ENCODE measurements at places on chromosomes 5 and 9.
A peak's percentile ranks its signal among the peaks of the same experiment; 100 is the strongest.

GRCh38 chr5:116970318-116970717, 395.7 kb upstream of the SEMA6A start:
- no peak for DNase-seq

GRCh38 chr9:115369322-115369957, 251.5 kb upstream of the TNC start:
- no peak for DNase-seq

DNA sequence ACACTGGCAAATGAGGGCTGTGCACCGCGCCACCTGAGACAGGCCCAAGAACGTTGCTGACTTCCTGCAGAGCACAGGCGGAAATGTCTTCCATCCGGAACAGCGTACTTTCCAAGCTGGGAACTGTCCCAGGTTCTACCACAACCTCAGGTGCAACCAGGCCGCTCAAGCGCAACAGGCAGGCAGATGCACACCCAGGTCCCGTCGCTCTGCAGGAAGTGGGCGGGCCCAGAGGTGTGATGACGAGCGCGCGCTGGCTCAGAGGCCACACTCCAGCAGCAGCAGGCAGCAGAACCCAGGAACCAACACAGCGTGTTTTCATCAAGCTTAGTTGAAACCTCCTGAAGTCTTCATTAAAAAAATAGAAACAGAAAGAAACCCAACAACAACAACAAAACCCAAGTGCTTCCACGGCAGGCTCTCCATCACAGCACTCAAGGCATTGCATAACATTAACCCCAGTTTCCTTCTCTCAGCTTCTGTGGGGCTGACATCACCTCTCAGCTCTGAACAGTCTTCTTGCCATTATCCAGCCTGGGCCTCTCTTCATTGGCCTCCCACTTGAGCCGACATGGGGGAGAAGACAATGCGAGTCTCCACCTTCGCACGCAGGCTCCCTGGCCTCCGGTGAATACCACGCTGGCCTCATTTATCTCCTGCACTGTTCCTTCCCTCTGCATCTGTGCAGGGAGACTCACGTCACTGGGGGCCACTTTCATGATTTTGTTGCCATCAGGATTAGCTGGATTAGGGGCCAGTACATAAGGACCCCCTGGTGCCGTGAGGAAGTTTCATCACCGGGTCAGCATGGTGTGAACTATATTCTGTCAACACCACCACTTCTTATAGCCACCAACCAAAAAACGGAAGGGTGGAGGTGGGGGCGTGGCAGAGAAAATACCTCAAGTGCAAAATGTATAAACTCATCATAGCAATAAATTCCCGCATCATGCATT, 22.1 kb downstream of the PTCH1 start:
- DNase-seq, result no peak

GRCh38 chr5:126482591-126482990, 59.4 kb downstream of the GRAMD2B start:
- DNase-seq, result no peak

DNA sequence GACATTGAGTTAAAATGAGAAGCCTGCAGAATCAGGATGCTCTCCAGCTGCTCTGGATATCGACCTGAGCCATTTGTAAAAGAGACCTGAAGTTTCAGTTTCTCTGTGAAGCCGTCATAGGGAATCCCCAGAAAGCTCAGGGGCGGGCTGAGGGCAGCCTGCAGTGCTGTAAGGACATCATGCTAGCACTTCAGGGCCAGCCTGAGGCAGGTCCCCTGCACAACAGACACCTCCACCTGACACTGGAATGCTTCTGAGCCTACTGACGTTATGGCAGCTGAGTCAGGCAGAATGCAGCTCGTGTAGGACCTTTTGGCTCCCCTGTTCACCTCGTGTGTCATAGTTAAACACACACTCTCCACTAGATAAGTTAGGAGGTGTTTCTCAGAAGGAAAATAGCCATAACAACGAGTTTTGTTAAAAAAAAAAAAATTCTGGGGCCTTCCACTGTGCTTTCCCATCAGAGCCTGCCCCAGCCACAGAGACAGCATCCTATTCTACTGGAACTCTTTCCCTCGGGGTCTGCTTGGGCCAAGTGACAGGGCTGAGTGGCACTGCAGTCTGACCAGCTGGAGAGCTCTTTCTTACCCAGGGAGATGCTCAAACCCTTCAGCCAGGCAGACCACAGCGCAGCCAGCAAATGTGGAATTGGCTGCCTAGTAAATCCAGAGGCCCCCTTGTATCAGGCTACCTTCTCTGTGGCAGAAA, 354.9 kb downstream of the DIRAS2 start:
- DNase-seq, result no peak

DNA sequence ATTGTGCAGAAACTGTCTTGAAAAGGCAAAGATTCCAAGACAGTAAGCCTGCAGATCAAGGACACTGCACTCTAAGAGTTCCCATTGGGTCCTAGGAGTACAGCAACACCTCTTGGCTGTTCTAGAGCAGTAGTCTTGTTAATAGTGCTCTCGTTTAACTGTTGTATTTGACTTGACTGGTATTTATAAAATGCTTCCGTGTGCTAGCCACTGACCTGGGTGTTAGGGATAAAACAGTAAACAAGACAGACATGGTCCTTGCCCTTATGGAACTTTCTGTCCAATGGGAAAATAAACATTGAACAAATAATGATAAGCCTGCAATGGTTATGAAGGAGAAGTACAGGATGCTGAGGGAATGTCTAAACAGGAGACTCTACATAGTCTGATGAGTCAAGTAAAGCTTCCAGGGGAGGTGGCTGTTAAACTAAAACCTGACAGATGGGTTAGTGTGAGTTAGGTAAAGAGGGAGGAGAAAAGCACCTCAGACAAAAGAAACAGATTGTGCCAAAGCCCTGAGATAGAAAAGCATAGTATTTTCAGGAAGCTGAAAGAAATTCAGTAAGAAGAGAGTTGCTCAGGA, 33.3 kb downstream of the TDRD7 start:
- no peak for DNase-seq

- DNase-seq, result no peak
Measured at GRCh38 chr5:151647320-151647861, 39.3 kb downstream of the SPARC start.

DNA sequence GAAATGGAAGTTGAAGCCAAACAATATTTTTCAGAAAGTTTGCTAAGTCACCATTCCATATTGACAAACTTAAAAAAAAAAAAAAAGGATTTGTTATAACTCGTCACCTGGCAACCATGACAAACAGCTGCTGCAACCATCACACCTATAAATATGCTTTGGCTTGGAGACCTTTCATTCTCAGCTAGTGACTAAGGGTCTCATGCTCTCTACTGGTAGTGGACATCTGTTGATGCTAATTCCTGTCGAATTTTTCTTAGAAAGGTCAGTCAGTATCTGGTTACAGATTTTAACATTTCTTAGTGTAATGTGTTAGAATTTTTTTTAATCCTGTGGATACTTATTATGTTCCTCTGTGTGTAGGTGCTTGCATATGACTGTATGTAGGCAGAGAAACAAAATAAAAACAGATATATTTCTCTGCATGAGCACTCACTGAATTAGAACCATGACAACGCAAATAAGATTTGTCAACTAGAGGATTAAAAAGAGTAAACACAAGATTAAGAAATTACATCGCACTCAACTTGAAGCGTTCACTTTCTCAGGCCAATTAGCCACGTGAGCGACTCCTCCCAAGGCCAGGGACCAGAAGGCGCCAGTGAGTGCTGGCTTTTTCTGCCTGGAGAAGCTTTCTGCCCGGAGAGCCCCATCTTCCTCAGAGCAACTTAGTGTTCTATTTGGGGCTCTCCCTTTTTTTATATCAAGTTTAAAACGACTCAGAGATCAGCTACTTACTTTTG, 27.0 kb upstream of the ZNF622 start:
- no peak for DNase-seq

DNA sequence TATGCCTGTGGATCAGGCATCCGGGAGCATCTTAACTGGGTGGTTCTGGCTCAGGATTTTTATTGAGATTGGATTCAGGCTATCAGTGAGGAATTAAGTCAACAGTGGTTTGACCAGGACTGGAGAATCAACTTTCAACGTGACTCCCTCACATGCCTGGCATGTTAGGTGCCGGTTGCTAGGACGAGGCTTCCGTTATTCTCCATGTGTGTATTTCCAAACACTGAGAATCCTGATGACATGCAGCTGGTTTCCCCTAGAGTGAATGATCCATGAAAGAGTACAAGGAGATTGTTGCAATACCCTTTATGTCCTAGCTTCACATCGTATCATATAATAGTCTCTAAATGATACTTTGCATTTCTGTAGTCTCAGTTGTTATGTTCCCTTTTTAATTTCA, 529.2 kb downstream of the ANXA1 start:
- no peak for DNase-seq

- DNase-seq, result no peak
Measured at GRCh38 chr9:124257070-124257843, 492 bp upstream of the NEK6 start.

DNA sequence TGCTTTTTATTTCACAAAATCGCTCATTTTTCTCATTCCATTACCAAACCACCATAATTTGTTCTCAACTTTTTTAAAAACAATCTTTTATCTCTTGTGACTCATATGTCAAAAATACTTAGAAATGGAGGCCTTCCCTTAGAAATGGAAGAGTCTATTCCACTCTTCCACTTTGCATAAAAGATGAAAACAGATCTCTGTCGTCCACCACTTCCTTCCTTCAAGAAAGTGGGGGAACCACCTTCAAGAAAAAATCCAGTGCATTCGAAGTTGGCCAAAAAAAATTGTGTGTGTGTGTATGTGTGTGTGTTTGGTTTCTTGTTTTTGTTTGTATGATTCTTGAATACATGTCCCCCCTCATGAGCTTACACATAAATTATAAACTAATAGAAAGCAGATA, 628.8 kb upstream of the DMAC1 start:
- DNase-seq, result no peak

GRCh38 chr9:130896233-130897014, at the start of gene QRFP:
QRFP (minus strand) TSS chr9:130896812; CDS start chr9:130893838, 2,974 bp downstream.
- no peak for DNase-seq

DNA sequence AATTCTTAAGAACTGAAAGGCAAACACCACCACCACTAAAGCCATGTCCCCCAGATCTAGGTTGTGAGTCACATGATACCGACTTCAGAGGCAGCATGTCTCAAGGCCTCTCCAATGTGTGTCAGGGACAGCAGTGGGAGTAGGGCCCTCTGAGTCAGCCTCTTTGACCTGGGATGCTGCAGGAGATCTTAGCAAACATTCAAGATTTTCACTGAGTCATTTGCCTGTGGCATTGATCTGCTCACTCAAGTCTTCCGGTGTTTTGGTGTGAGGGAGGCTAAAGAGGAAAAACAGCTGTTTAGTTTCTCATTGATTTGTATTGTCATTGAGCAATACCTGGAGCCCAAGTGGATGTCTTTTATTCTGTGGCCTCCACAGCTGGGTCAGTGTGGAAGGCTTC, 36.1 kb downstream of the TMC1 start:
- peak; percentile 14 for DNase-seq

DNA sequence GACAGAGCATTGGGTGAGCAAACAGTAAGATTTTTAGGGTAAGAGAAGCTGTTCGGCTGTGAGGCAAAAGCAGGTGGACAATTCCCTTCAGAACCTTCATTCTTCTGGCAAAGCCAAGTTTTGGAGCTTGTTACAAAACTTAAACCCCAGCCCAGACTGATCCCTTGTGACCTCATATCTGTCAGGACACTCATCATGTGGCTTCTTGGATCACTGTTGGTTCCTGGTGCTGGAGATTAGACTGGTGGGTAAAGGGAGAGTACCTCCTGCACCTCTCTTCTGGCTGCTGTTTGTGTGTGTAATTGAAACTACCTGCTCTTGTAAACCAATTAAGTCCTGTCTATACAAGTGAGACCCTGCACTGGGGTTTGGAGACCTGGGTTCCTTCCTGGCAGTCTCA, 21.0 kb downstream of the LARP1 start:
- no peak for DNase-seq

DNA sequence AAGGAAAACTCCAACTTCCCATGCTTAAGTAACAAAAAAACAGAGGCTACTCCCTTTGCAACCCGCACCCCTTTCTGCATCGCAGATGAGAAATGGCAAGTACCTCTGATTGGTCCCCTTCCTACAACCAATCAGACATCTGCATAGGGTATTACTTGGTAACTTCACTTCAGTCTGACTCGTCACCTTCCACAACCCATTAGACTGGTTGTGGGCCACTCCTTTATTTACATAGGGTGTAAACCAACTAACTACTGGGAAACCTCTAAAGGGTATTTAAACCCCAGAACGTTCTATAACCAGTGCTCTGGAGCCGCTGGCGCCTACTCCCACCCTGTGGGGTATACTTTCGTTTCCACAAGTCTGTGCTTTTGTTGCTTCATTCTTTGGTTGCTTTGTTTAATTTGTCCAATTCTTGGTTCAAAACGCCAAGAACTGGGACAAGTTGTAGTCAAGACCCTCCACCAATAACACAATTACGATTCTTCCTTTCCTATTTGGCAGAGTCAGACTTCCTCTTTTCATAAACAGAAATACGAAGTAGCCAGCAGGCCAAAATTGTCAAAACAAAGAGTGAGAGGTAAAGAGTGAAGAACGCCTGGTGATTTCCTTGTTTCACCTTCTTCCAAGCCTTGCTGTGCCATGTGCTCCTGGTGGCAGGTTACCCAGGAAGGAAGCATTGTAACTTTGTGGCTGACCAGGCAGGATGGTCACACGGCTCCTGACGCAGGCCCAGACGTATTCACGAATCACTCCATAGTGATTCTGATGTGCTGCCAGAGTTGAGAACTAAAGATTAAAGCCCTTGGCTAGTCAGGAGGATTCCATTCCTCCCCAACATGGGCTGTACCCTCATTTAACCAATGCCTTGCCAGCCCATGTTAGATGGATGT, 477.4 kb downstream of the ARHGEF28 start:
- no peak for DNase-seq

GRCh38 chr5:96049398-96050272, 88.0 kb upstream of the ELL2 start:
- DNase-seq, result no peak

DNA sequence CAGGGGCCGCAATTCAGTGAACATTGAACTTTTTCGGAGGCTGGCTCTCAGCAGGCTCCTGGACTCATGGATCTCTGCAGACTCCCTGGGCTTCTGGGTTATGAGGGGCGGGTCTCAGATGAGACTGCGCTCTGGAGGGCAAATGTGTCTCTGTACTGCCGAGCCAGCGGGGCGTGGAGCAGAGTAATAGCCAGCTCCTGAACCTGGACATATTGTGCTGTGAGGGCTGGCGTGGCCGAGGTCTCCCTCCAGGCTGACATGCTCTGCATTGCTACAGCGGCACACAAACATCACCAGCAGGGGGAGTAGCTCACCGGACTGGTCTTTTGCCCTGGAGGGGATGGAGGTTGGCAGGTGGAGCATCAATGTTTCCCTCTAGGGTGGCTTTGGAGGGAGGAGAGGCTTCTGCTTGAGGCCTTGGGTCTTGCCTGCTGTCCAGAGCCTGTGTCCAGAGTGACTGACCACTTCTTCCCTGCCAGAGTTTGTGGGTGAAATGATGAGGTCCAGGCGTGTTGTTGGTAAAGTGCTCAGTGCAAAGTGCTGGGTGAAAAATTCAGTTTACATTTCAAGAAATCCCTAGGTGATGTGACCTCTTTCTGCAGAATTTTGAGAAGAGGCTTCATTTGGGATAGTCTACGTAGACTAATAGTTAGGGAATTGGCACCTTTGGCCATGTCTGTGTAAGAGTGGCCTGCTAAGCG, 10.9 kb upstream of the GADD45G start:
- DNase-seq, result peak; percentile 28

- no peak for DNase-seq
Measured at GRCh38 chr5:134446938-134447337, 35.3 kb upstream of the CDKN2AIPNL start.

Measured in activated CD8-positive, alpha-beta memory T cell treated with anti-CD3 and anti-CD28 coated beads for 48 hours (primary cell).